ENCODE measurements at places on chromosomes 7 and 10. TPM values are rescaled to one million over a fixed set of nuclear protein-coding genes. Genes with fewer than 3 reads are reported as not detected.

The TACC2 gene
- total RNA-seq = 2.6 TPM

The ENO4 gene
- 0.29 TPM for total RNA-seq

The WAPL gene
- total RNA-seq = 47.3 TPM

The PTN gene
- 35.4 TPM for total RNA-seq

The SYT15 gene
- 0.15 TPM for total RNA-seq
